ENCODE measurements at places on chromosomes 11 and 22.

GRCh38 chr11:67561971-67562619 lies 21.5 kb upstream of the GSTP1 start:
- DNase-seq: no peak

DNA sequence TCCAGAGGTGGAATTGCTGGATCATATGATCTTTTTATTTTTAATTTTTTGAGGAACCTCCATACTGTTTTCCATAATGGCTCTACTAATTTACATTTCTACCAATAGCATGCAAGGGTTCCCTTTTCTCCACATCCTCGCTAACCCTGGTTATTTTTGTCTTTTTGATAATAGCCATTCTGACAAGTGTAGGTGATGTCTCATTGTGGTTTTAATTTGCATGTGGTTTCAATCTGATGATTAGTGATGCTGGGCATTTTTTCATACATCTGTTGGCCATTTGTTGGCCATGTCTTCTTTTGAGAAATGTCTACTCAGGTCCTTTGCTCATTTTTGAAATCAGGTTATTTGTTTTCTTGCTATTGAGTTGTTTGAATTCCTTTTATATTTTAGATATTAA lies 15.4 kb upstream of the OR4D5 start:
- DNase-seq: no peak

- DNase-seq: no peak
Measured at GRCh38 chr11:27830206-27830605, 130.0 kb upstream of the BDNF start.

DNA sequence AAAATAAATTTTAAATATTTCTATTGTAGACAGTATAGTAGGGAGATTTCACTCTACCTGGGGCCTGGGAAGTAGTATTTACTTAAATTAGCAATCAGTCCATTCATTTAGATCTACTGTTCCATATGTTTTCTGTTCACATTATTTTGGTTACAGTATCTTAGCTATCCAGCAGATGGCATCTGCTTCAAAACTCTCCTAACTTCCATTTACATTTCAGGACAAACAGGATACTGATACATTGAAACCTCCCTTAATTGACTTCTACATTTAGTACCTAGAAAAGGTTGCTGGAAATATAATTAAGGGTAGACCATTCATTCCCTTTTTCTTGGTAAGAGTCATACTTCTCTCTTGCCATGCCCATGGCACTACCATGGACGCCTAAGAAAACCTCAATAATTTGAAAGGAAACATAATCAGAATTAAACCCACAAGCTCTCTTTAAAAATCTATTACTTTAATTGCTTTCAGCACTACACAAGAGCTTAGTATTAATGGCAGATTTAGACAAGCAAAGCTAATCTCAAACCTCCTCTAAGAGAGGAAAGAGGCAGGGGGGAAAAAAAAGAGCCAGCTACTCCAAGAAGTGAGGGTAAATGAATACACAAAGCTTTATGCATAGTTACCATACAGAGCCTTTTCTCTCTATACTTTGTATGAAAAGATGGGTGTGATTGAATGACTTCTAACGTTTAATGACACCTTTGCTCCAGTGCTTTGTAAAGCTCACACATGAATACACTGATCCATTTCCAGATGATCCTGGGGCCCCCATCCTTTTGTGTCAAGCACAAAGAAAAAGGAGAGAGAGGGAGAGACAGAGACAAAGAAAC lies 131.2 kb upstream of the MTMR2 start:
- no peak for DNase-seq

DNA sequence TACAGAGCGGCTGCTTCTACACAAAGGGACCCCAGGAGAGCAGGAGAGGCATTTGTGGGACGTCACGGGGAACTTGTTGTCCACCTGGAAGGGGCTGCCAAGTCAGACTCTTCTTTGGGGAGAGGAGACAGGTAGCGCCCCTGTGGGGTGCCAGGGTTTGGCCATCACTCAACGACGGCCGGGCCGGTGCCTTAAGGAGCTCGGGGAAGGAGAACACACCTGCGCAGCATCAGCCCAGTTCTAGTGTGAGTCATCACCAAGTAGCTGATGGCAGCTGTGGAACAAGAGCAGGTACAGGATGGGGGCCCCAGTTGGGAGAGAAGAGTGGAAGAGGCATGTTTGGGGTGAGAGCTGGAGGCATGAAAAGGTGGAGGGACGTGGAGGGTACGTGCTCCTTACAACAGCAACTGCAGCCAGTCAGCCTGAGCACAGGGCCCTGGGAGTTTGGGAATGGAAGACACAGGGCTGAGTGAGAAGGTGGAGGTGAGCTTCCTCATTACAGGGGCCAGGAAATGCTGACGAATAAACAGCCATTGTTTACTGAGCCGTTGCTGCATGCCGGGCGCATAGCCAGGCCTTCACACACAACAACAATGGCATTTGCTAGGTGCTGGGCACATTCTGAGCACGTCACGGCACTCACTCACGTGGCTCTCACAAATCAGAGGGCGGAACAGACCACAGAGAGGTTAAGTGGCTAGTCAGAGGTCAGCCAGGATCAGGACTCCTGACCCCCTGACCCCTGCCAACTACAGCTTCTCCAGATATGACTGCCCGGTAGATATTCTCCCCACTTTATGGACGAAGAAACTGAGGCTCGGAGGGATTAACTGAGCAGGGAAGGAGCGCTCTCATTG lies 29.1 kb upstream of the TP53I11 start:
- DNase-seq: no peak

Measured in activated gamma-delta T cell treated with Interleukin-2 at 50 U/mL for 16 hours (primary cell).